M059J (cell line): ENCODE measurements at places on chromosomes 11 and 22.
A peak's percentile ranks its signal among the peaks of the same experiment; 100 is the strongest.

DNA sequence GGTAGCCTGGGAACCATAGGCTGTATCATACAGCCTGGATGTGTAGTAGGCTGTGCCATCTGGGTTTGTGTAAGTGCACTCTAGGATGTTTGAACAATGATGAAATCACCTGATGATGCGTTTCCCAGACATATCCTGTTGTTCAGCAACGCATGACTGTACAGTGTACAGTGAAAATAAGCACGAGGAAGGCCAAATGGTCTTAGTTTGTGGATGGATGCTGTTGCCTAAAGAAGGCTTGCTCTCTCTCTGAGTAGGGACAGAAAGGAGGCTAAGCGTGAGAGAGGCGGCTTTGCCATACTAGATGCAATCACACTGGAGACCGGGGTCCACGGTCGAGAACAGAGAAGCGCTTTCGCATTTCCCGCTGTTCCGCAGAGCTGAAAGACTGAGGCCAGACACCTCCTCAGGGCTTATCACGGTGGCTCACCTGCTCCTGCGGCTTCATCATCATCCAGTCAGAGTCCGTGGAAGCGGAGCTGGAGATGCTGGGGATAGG, 27.6 kb upstream of the APLP2 start:
- peak; percentile 75 for DNase-seq

DNA sequence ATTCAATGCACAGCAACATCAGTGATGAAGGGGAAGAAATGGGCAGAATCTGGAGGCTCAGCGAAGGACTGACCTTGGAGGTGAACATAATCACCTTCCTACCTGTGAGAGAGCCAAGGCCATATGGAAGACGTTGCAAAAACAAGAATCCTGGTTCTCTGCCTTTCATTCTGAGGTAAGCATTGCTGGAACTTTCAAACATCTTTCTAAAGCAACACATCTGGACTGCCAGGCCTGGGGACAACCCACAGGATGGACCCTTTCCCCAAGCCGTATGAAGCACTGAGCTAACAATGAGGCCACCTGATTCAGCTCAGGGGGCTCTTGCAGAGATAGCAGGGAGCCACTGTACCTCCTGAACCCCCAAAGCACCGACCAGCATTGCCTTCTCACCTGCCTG, 70.5 kb downstream of the ETS1 start:
- DNase-seq: no peak

DNA sequence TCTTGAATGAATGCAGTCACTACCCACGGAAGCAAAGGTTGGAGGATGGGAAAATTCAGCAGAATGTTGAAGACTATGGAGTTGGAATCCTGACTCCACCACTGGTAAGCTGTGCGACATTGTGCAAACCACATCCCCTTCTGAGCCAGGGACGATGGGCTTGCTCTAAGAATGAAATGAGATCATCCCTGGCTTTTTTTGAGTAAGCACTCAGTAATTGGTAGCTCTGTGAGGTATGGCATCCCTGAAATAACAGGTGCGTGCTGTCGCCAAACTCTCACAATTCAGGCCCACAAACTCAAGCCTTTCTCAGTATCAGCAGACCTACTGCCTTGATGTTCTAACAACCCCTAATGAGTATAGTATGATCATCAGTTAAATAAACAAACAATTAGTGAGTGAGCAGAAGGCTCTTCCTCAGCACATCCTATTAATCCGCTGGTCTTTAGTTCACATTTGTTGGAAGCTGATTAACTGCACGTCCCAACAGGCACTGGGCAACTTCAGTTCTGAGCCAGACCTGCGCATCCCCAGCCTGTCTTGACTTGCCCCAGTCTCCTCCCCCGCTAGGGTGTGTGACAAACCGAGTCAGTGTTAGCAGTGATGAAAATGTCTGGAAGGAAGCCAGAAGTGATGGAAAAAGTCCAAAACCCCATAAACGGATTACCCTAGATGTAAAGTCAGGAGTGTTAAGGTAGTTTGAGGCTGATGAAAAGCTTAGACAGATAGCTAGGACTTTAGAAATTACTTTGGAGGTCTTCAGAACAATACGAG, 235.5 kb downstream of the GRIK4 start:
- no peak for DNase-seq

GRCh38 chr11:104694259-104695064, 203.8 kb downstream of the CASP12 start:
- DNase-seq: peak; percentile 96

DNA sequence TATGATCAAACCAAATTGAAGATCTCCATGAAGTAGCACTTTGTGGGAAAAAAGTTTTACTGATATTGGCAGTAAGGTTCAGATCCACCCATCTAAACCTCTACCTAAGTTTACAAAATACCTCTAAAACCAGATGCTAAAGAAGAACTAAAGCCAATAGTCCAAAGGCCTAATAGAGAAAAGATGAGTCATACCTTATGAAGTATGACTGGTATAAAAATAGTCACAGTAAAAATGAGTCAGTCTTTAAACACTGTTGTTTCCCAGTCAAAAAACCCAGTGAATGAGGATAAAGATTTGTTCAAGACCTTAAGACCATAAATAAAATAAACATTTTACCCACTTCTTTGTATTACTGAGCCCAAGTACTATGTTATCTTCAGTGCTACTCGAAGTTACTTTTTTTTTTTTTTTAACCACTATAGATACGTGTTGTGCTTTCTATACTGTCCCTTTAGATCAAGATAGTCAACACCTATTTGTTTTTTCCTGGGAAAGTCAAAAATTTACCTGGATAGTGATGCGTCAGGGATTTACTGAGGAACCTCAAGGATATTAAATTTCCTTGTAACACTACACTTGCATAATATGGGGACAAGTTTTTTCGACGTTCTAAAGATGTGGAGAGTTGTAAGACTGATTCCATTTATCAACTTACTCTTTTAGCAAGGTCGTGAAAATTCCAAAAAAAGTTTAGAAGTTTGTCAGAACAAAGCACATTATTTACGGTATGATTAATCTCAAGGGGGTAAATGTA, 87.3 kb downstream of the CCDC73 start:
- peak; percentile 94 for DNase-seq

- DNase-seq: no peak
Measured at GRCh38 chr11:116137753-116138152, 633.5 kb upstream of the CADM1 start.

DNA sequence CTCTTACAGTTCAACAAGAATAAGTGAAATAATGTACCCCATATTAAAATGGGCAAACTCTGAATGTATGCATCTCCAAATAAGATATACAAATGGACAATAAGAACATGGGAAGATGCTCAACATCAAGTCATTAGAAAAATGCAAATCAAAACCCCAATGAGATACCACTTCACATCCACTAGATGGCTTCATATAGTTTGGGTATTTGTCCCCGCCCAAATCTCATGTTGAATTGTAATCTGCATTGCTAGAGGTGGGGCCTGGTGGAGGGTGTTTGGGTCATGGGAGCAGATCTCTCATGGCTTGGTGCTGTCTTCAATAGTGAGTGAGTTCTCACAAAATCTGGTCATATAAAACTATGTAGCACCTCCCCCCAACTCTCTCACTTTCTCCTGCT, 5.7 kb downstream of the MPZL2 start:
- peak; percentile 28 for DNase-seq

- no peak for DNase-seq
Measured at GRCh38 chr11:95796501-95796900, 6.2 kb downstream of the CEP57 start.

- no peak for DNase-seq
Measured at GRCh38 chr11:129368889-129369672, 6.6 kb upstream of the BARX2 start.

DNA sequence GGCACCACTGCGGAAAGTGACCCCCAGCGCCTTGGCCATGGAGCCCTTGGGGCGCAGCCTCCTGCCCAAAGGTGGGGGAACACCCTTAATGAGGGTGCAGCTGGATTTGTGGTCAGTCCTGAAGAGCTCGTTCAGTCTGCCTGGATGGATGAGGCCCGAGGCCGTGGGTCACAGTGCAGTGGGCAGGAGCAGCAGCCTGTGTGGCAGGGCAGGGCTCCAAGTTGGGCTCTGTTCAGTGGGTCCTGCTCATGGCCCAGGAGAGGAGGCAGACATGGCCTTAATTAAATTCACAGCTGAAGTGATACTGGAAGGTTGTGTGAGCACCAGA, 33.3 kb downstream of the FAM83F start:
- no peak for DNase-seq

DNA sequence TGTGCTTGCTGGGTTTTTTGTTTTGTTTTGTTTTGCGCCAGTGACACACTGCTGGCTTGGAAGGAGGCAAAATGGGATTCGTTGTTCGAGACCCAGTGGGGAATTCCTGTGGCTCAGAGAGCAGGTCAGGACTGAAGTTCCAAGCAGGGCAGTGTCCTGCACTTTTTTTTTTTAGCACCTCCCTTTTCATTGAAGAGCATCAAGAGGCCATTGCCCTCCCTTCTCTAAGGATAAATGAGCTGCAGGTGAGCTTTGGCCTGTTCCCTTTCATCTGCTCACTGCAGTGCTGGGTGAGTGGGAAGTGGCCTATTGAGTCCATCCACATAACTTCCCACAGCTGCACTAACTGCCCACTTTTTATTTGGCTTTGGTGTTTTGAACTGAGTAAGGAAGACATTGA, 87.8 kb downstream of the ARHGAP42 start:
- DNase-seq: peak; percentile 34

- no peak for DNase-seq
Measured at GRCh38 chr11:44834846-44835245, 108.1 kb downstream of the TSPAN18 start.

GRCh38 chr11:665062-665703, 28.1 kb downstream of the DRD4 start:
- no peak for DNase-seq

DNA sequence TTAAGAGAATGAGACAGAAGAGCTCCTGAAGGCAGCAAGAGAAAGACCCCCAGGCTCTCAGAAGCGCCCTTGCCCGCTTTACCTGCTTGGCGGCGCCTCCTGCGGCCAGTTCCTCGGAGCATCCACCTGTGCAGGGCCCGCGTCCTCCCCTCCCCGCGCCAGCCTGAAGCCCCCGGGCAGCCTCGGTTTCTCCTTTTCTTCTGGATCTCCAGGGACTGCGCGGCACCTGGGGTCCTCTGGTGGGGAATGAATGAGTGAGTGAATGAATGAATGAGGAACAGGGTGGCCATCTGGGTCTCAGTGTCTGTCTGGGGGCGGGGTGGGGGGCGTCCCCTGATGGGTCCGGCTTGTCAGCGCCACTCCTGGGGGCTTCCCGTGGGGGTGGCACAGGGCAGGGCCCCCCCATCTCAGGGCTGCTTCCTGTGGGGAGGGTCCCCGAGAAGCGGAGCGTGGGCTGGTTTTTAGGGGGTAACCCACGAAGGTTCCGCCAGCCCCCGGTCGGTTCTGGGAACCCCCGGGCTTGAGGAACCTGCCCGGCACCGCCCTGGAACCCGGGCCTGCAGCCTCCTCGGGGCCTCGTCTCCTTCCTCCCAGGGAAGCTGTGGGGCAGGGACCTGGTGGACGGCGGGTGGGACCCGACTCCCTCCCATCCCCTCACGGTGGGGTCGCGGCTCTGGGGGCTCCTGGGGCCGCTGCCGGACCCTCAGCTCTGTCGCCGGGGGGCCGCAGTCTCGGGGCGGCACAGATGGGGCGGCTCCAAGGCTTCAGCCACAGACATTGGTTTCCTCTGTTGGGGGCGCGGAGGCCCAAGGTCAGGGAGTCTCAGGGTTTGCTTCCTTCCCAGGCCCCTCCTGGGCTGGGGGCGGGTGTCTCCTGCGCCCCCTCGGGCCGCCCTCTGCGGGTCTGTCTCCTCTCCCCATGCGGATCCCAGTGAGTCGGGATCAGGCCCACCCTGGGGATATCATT, 8.3 kb upstream of the KRTAP5-7 start:
- DNase-seq: no peak

DNA sequence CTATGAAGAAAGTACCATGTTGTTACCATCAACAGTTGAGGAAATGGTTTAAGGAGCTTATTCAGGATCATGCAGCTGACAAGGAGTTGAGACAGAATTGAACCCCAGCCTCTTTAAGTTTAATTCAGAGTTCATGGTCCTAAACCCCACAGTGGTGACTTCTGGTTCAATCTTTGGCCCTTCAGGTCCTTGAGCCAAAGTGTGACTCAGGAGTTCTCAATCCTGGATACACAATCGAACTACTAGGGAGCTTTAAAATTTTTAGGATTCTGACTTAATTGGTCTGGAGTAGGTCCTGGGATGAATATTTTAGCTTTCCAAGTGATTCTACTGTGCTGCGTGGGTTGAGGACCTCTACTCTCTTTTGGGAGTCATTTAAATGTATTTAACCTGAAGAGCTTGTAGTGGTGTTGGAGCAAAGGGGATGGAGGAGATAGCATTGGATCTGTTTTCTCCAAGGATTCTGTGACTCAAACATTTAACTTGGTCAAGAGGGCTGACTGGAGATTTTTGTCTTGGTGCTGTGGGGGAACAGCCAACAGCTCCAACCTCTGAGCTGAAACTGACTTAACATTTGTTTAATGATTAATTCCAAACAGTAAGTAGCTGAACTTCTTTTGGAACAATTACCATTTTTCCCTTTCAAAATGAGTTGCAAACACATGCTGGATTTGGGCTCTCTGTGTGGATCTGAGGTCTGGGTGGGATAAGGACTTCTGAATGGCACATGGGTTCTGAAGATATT, 80.1 kb downstream of the INSC start:
- no peak for DNase-seq

DNA sequence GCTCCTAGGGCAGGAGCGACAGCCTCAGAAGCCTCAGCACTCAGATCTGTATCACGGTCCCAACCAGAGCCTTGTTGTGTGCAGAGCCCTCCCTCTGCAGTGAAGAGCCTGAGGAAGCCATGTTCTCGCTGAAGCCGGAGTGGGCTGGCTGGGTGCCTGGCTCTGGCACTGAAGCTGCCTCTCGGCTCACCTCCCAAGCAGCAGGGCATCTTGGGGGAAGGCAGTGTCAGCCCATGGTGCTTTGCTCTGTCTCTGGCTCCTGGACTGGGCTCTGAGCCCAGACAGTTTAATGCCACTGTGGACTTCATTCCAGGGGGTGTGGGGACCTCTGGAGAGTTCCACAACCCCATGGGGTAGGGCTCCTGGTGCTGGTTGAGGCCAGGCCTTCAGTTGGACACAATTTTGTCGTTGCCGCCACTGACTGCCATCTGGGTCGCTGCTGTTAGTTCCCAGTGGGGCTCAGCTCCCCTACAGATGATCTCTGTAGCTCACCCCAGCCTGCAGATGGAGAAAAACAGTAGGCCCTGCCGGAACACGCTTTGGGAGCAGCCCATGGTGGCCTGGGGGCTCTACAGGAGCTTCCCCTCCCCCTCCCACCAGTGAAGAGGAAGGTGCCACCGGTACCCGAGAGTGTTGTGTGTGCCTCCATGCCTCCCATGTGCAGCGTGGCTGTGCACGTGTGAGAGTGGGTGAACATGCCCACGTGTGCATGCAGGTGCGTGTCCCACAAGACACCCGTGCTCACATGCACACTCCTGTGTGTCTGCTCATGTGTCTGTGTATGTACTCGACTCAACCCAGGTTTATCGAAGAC, 86.5 kb upstream of the B3GAT1 start:
- no peak for DNase-seq
